ENCODE measurements at places on chromosomes 4 and X.

- no peak for DNase-seq
Measured at GRCh38 chr4:172982151-172982590, 186.4 kb upstream of the GALNT7 start.

GRCh38 chr4:124334119-124334518 lies 378.4 kb downstream of the ANKRD50 start:
- no peak for DNase-seq

DNA sequence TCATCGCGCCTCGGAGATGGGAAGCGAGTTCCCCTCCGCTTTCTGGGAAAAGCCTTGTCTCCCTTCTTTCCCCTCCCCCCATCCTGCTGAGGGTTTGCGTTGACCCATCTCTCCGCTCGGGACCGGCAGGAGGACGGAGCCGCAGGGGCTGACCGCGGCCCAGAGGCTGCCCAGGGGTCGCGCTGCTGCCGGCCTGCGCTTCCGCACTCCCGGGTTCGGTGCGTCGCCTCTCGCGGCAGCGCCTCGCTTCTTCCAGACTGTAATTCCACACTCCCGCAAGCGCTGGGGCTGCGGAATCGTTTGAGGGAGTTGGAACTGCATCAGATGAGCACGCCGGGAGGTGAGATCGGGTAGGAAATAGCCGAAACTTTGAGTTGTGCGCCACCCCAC lies 88.3 kb downstream of the BCOR start:
- DNase-seq: no peak

GRCh38 chrX:118325453-118325852 lies 20.5 kb upstream of the WDR44 start:
- no peak for DNase-seq

GRCh38 chrX:10833299-10834169 lies 213.1 kb upstream of the MID1 start:
- no peak for DNase-seq

GRCh38 chr4:40515037-40515397 lies 114.6 kb downstream of the RBM47 start:
- no peak for DNase-seq

- DNase-seq: no peak
Measured at GRCh38 chr4:38154681-38155588, 194.7 kb downstream of the PTTG2 start.

DNA sequence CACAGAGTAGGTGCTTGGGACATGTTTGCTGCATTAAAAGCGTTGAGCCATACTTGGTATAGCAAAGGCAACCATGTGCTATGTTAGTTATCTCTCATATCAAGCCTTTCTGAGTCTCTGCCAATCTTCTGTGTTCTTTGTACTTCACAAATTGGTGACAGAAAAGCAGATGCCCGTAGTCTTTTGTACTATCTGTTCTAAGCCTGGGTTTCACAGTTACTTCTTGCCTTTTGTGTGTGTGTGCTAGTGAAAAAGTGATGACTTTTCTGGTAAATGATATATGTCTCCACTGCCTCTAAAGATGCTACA lies 16.1 kb upstream of the KLHL2 start:
- DNase-seq: no peak

DNA sequence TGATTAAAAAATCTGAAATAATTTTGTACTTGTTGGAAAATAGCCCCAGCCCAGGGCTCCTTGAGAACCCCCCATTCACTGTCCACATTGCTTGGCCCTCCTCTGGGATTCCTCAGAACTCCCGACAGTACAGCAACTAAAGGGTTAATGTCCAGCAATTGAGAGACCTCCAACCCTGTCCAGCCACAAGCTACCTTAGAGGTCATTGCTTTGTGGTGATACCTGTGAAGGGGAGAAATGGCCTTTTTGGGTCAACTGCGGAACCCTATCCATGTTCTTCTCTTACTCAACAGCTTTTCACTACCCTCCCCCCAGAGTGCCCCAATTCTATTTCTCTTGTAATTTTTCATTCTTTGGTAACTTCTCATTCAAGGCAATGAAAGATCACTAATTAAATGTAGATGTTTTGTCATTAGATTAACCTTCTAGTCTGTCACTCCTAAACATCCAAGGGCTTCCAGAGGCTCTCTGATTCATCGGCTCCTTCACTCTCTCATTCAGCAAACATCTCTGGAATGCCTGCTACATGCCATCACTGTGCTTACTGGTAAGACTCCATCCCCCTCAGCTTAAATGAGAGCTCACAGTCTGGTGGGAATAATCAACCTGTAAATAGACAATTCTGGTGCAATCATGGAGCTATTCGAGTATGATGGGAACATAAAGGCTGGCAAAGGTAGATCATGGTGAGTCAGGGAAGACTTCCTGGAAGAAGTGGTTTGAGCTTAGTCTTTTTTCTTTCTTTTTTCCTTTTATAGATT lies 241.4 kb upstream of the PGRMC2 start:
- no peak for DNase-seq

DNA sequence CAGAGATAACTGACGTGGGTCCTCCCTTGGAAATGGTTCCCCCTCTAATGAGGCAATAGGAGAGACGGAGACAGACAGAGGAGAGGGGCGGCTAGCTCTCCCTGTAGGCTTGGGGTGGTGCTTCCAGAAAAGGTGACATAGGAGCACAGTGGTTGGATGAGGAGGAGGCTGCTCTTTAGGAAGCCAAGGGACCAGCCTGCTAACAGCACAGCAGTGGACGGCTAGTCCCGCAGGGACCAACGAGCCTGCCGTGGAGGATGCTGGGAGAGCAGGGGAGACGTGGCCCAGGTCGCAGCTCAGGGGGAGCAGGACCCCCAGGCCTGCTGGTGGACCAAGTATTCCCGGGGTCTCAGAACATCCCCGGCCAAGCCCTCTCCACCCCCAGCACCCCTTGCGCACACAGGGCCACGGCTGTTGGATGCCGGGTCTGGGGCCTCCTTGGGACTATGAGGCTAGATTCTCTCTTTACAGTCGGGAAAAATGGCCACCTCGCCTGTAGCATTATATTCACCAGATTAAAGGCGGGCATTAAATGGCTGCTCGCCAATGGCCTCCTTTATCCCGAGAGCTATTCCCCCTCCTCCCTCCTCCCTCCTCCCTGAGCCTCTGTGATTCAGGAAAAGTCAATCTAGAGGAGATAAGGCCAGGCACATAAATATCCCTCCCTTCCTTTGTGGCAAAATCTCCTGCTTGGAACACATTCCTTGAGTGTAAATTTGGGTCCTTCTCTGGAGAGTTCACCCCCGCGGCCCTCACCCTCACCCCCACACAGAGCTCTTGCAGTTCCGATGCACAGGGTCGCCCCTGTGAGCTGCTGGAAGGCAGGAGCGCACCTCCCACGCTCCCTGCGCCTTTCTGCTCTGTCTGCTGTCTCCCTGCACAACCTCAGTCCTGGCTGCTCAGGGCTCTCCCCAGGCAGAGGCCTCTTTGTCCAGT lies 30.5 kb upstream of the NSG1 start:
- DNase-seq: no peak
